ENCODE measurements at places on chromosomes 2 and 18.

GRCh38 chr18:77130229-77131099 lies 2.1 kb downstream of the MBP start:
- DNase-seq = no peak

DNA sequence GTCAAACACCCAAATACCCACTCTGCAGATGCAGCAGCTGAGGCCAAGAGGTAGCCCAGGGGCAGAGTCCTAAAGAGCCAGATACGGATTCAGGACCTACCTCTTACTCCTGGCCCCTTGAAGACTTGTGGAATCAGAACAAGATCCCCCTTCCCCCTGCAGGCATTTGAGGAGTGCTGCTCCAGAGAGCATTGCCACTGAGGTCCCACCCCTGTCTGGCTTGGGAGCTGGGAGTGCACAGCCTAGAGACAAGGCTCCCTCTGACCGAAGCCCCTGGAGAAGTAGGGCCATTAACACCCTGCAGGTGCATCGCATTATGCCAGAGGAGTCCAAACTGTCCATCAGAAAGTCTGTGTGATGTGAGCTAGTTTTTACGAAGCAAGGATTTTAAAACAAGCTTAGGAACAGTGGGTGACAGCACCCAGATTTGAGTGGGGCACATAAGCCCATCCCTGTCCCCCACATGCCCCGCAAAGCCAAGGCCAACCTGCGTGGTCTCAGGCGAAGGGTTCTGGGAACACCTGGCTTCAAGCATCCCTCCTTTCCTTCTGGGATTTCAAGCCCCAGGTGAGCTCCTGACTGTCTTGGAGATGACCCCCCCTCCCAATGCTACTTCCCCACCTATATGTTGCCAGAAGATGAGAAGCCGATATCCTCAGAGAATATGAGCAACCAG lies 48.4 kb downstream of the MTERF4 start:
- no peak for DNase-seq

GRCh38 chr2:75475976-75476375 lies 84.8 kb downstream of the EVA1A start:
- DNase-seq = no peak

GRCh38 chr2:143128681-143129580 lies at the start of gene ARHGAP15:
TSS of gene ARHGAP15 (plus strand) at chr2:143129419.
- no peak for DNase-seq

DNA sequence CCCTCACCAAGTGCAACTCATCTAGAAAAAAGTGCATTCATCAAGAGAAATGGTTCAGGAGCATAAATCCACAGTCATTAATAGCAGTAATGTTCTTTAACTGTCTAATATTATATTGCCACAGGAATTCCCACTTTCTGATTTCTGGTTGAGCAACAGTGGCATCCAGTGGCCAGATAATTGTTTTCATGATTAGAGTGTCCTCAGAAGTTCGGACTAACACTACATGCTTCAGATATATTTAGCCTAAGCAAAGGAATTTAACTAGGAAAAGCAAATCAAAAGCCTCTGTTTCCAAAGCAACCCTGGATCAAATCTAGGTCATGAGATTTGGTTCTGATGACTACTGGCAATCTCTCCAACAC lies 9.8 kb upstream of the ERBB4 start:
- DNase-seq = no peak

- no peak for DNase-seq
Measured at GRCh38 chr2:196130039-196130825, 41.1 kb downstream of the STK17B start.

DNA sequence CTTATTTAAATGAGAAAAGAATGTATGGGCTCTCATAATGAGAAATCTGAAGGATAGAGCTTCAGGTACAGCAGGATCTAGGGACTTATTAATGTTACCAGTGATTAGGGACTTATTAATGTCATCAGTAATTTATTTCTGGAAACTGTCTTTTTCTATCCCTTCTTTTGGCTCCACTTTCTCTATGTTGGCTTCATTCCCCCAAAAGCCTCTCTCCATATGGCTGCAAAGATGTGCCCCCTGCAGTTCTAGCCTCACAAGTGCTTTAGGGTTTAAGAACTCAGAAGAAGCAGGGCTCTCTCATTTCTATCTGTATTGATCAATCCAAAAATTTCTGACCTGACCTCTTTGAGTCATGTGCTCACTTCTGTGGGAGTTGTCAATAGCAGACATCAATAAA lies 480.9 kb downstream of the TXNL1 start:
- no peak for DNase-seq

- no peak for DNase-seq
Measured at GRCh38 chr18:28045176-28045810, 131.6 kb downstream of the CDH2 start.

DNA sequence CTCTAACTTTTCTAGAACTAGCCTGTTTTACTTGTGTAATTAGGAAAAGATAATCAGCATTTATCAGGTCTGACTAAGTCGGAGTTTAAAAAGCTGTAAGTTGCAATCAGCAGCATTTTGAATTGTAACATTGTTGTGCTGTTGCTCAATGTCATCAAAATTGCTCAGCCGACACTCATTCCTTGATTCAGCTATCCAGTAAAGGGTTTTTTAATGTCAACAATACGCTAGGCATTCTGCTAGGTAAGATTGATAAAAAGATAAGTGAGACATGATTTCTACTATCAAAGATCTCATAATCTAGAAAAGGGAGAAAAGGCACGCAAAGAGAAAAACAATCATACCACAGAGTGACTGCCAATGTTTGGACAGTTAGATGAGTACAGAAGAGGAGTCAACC lies 327.1 kb upstream of the CDH2 start:
- DNase-seq = no peak

- no peak for DNase-seq
Measured at GRCh38 chr2:239711911-239712570, 311.2 kb upstream of the HDAC4 start.

DNA sequence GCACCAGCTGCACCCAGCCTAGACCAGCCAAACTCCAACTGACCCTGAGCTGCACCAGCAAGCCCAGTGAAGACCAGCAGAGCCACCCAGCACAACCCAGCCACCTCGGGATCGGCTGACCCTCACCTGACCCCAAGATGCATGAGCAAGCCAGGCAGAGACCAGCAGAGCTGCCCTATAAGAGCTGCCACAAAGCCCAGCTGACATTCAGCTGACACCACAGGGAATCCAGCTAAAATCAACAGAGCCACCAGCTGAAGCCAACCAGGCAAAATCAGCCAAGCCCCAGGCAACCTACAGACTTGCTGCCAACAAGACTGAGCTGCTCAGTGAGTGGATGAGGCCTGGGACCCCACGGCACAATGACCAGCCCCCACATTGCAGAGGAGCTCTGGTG lies 54.6 kb downstream of the CYP27C1 start:
- DNase-seq = no peak

DNA sequence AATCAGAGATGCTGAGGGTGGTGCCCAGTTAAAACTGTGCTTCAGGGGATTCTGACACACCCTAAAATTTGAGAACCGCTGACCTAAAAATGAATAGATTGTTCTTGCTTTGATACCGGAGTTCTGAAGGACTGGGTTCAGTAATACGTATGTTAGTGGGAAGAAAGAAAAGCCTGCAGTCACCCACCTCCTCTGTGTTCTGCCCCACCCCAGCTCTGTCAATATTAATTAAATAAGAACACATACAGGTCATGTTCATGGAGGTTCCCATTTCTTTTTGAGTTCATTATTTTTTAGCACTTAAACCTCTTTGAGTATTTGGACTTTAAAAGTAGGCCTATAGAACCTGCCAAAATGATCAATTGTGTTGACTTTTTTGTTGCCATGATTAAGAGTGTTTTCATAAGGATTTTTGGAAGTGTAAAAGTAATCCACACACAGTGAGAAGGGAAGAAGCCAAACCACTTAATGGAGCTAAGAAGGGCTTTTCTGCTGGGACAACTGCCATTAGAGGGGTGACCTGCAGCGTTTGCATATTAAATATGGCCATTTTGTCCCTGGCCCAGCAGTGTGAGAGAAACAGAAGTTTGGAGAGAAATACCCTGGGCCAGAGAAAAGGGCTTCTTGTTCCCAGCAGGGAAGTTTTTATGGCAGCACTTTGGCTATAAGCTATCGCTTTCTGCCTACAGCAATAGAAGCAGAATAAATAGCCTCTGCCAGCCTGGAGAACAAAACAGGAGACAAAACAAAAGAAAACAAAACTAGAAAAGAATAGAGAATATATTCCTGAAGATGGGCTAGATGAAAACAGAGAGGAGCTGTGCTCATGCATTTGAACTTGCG lies 80.7 kb upstream of the RNF152 start:
- no peak for DNase-seq

- DNase-seq = no peak
Measured at GRCh38 chr18:6207116-6207515, 207.6 kb downstream of the L3MBTL4 start.

Data from uterus (tissue), 4 donors.